ENCODE measurements at places on chromosomes 6 and 20.

GRCh38 chr20:2709205-2709981 is 16.8 kb downstream of the EBF4 start:
- DNase-seq: no peak

- no peak for DNase-seq
These were observed 61.9 kb downstream of the CNKSR3 start for GRCh38 chr6:154448448-154449096.

- no peak for DNase-seq
These were observed 168.2 kb upstream of the CST7 start for GRCh38 chr20:24780674-24781417.

GRCh38 chr20:5001174-5002076 is at the start of gene SLC23A2:
SLC23A2 (minus strand) TSS chr20:5001510; CDS start chr20:4932562, 68,948 bp downstream.
- DNase-seq: no peak

GRCh38 chr6:35955521-35955920 is 34.6 kb upstream of the SRPK1 start:
- no peak for DNase-seq

GRCh38 chr6:5139828-5140771 is 55.0 kb downstream of the PPP1R3G start:
- DNase-seq: no peak

Data from GOT3 (cell line).